Glomerular endothelial cell (primary cell): ENCODE measurements at places on chromosomes 3 and 15. TPM values are rescaled to one million over a fixed set of nuclear protein-coding genes. Genes with fewer than 3 reads are reported as not detected.

- no peak for DNase-seq
Observed at GRCh38 chr3:14238356-14238755, 59.7 kb downstream of the LSM3 start.

The FEZF2 gene
- not detected in 2 replicates for total RNA-seq

- no peak for DNase-seq
Observed at GRCh38 chr3:198061119-198062067, 101.4 kb downstream of the LMLN start.

The ISG20 gene
- total RNA-seq, result 11.2 and 36.5 TPM in 2 replicates

GRCh38 chr15:89114990-89115389, 26.7 kb downstream of the ABHD2 start:
- DNase-seq, result no peak

The LDHAL6B gene
- not detected in 2 replicates for total RNA-seq

DNA sequence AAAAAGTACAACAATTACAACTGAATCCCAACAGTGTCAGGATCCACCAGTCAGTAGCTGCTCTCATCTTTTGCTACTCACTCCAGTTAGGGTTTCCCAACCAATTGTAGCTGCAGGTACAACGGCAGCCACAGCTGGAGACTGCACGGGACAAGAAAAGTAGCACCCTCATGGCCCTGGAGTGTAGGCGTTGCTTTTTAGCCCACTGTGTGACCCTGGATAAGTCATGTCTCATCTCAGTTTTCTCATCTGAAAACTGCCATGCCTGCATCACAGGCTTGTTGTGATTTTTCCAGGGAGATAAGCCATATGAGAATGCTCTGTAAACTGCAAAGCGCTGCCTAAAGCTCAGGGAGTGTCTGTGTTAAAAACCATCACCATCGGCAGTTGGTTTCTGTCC, 535.6 kb upstream of the IL12A start:
- DNase-seq, result no peak

- no peak for DNase-seq
Observed at GRCh38 chr15:68576235-68576892, 2.4 kb upstream of the CORO2B start.

The ARPP21 gene
- total RNA-seq, result not detected in 2 replicates

GRCh38 chr15:82950746-82951370, 1.7 kb downstream of the HOMER2 start:
- DNase-seq, result no peak

The CHRFAM7A gene
- 0.44 and 1.1 TPM in 2 replicates for total RNA-seq

DNA sequence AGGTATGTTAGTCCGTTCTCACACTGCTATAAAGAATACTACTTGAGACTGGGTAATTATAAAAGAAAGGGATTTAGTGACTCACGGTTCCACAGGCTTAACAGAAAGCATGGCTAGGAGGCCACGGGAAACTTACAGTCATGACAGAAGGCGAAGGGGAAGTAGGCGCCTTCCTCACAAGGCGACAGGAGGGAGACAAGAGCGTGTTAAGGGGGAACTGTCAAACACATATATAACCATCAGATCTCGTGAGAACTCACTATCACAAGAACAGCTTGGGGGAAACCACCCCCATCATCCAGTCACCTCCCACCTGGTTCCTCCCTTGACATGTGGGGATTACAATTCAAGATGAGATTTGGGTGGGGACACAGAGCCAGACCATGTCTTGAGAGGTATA, 30.4 kb downstream of the SPRED1 start:
- DNase-seq, result no peak

The GATA2 gene
- 28.2 and 46.6 TPM in 2 replicates for total RNA-seq

DNA sequence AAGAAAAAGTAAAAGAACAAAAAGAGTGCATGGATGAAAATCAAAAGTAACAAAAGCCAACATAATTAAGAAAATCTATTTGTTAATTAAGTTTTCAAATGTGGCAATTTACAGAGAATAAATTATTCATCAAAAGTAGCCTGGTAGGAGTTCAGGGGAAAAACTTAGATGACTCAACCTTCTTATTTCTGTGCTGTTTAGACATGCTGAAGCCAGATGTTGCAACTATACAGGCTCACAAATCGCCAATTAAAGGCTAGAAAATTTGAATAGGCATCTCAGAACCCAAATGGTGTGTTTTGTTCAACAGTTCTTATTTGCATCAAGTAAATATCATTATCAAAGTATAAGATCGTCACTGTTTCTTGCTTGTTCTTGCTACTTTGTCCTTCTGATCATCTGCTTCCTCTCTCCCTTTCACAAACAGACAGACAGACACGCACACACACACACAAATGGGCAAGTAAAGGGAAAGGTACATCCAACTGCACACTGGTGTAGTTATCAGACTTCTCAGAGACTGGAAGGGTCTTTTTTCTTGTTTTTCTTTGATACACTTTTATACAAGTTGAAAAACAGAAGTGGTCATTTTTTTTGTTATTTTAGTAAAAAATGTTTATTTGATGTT, 572.2 kb downstream of the MECOM start:
- DNase-seq, result no peak

GRCh38 chr15:57917998-57918397, 147.5 kb downstream of the ALDH1A2 start:
- DNase-seq, result no peak

DNA sequence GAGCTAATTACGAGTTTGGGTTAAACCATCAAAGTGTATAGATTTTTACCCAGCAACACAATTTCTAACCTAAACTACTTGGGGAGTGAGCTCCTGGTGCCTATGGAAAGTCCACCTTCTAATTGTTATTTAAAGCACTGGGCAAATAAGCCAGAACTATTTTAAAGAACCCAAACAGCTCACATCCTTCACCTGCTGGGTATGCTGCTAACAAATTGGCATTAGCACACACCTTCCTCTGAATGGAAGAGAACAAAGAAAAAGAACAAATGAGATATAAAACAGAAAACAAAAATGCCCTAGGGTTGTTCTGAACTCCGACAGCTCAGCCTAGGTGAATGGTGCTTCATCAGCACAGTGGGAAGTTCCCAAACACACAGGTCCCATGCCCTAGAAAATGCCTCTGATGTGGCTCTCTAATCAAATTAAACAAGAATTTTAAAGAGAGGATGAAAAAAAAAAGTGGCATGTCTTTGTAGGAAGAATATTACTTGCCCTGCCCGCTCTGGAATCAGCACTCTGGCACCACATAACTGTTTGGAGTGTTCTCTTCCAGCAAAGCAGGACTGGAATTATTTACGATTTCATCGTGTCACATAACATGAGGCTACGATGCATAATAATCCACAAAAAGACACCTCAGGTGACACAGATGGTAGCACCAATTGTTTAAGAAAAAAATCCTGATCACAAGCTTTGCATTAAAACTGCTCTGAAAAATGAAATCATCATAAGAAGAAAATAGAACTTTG, 334.4 kb downstream of the GBE1 start:
- DNase-seq, result no peak

DNA sequence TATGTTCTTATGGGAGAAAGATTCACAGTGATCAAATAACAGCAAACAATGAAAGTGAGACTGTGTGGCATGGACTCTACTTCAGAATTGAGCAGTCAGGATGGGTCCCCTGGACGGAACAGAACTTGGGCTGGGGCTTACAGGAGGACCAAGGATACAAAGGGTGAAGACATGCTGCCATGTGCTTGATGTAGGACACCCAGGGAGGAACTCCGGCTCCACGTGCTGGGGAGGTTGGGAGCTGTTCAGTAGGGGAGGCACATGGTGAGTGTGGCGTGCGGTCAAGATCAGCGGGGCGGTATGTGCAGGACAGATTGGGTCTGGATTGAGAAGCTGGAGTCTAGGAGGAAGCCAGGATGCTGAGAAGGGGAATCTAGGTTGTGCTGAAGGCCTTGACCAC, 32.6 kb downstream of the PPCDC start:
- no peak for DNase-seq

DNA sequence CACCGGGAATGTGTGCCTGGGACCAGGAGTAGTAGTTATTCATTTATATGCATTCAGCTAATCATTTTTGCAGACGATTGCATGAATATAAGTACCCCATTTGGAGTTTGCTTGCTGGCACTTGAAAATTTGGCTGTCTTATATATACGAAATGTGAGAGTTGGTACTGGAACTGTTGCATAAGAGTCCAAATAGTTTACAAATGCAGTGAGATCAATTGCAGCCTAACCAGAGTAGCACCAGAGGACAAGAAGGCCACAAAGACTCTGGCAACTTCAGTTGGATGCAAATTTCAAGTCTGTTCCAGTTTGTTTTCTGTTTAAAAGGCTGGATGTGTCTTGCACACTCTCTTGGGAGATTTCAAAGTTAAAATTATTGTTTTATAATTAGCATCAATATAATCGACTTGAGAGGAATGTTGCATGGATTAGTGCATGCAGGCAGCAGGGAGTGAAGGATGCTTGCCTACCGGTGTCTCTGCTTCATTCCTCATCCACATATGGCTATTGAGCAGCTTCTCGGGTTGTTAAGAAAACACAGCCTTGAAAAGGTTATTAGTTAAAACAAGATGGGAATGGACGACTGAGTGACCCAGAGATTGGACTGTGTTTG, 213.0 kb downstream of the PTPRG start:
- no peak for DNase-seq

The SNX22 gene
- total RNA-seq, result 0.64 TPM in 1 of 2 replicates, not detected in the other

GRCh38 chr3:15268033-15268631, 62.1 kb downstream of the CAPN7 start:
- DNase-seq, result peak; percentile 71

The GHSR gene
- not detected in 2 replicates for total RNA-seq

DNA sequence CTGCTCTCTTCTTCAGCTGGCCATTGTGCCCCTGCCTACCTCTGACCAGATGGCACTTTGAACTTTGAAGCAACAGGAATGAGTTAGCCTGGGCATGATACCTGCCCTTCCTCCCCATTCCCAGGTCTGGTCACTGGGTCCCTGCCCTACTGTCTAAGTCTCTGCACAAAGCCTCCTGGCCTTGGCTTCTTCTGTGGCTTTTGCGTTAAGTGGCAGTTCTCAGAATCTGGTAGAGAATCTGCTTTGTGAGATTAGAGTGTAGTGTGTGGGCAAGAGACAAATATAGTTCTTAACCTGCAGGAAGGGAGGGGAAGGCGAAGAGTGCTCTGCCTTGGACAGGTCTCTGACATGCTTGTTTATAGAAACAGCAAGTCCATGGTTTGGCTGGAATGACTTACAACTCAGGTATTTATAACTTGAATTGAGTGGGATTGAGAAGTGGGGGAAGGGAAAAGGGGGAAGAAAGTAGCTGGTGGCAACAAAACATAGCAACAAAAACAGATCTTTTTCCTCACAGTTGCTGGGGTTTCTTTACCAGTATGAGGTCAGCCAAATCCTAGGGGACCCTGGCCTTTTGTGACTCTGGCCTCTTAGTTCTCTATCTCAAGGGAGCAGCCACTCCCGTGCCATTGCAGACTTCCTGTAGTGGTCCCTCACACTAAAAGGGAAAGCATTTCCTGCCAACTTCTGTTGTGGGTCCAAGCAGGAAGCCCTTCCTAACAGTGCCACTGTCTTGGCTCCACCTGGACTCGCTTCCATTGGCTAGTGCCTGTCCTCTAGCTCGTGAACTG, 16.7 kb downstream of the MAPKBP1 start:
- DNase-seq, result peak; percentile 83

DNA sequence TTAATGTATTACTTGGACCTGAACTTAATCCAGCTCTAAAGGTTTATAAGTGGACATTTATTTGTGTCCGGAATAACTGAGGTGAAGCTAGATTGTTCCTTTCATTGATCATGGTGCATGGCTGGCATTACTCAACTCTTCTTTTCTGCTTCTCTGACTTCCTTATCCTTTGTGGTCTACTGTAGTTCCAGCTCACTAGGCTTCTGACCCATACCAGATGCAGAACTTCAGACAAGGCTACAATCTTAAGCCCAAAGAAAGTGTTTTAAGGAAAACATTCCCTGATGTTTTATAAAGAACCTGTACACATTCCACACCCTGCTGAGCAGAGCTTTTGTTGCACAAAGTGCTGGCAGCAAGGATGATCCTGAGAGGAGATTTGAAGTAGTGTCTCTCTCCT, 250.8 kb upstream of the TGFBR2 start:
- no peak for DNase-seq

DNA sequence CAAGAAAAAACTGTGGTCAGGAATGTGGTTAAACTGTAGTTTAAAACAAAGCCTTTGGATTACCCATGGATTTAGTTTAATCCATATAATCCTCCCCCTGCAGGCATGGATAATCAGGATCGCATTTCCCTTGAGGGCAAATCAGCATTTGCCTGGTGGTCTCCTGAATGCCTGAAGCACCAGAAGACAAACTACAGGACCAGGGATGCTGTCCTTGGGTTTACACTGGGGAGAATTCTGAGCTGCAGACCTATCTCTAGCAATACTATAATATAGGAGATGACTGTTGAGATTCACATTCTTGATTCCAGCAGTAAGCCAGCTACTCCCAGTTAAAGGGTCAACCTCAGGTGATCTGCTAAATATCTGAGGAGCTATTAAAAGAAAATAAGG, 10.6 kb downstream of the PIK3CB start:
- no peak for DNase-seq
